Thoracic aorta (tissue), 2 donors: ENCODE measurements at places on chromosomes 2 and 18.

DNA sequence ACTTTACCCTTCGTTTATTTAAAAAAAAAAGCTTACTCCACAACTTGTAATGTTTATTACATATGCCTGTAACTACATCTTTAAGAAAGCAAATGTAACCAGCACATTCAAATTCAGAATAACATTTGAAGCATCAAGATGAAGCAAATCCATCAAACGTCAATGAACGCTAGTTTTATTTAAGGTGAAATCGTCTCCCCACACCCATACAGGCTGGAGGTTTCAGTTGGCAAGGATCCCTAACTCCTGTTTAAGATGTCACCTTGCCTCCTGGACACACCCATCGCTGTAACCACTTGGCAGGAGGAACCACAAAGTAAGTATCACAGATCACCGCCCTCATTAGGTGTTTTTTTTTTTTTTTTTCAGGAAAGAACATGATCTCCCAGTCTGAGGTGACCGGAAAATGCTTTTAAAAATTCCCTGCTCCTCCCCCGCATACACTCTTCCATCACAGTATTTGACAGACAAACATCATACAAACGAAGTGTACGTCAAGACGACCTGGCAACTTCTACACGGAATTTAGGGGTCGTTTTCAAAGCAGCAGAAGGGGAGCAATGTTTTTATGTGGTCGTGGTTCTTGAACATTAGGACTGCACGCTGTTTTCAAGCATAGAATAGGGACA, 19.7 kb upstream of the STPG4 start:
- peak overlapping the region; percentile 94 for H3K4me3 ChIP-seq
- no peaks in the 10 kb centered on the region for H3K36me3 ChIP-seq
- peak overlapping the region; percentile 100 for H3K27ac ChIP-seq
- H3K27me3 ChIP-seq = no peaks in the 10 kb centered on the region

DNA sequence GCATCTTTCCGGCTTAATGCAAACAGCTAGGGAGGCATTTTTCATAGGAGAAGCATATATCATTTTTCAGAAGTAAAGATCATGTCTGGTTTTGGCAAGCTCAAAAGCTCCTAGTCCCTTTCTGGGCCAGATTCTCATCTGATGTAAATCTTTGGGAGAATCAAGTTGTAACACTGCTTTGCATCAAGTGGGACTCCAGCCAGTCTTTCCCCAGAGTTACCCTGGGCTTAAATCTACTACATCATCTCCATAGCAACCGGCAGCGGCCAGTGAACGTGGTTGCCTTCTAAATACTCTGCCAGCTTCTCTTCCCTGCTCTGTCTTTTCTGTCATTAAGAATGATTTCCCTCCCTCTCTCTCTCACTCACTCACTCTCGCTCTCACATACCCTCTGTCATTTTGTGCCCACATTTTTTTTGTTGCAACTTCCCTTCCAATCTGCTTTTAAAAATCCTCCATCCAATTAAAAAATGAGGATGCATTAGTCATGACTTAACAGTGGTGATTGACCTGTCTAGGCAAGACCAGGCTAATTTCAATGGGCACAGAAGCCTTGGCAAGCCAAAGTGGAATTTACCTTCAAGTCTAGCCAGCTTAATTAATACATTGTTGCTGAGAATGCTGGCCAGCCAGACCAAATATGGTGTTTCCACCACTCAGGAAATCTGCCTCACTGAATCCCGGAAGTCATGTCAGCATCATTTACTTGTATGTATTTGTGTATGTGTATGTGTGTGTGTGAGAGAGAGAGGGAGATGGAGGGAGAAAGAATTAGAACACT, 93.0 kb downstream of the NRP2 start:
- no peak for DNase-seq
- no peaks in the 10 kb centered on the region for H3K27me3 ChIP-seq
- no peak overlapping the region for H3K4me3 ChIP-seq
- H3K27ac ChIP-seq = no peak overlapping the region

GRCh38 chr2:211545582-211545981, 989.2 kb downstream of the CPS1 start:
- DNase-seq = no peak
- no peak overlapping the region for H3K27ac ChIP-seq
- no peaks in the 10 kb centered on the region for H3K4me1 ChIP-seq
- H3K36me3 ChIP-seq = no peaks in the 10 kb centered on the region
- no peaks in the 10 kb centered on the region for H3K27me3 ChIP-seq
- no peak overlapping the region for H3K4me3 ChIP-seq

- H3K27ac ChIP-seq = no peak overlapping the region
- no peaks in the 10 kb centered on the region for H3K4me1 ChIP-seq
- DNase-seq = no peak
- H3K36me3 ChIP-seq = peaks cover 19% of the 10 kb centered on the region
- H3K4me3 ChIP-seq = no peak overlapping the region
These were observed 59.8 kb downstream of the C2orf74 start for GRCh38 chr2:61221819-61222218.

DNA sequence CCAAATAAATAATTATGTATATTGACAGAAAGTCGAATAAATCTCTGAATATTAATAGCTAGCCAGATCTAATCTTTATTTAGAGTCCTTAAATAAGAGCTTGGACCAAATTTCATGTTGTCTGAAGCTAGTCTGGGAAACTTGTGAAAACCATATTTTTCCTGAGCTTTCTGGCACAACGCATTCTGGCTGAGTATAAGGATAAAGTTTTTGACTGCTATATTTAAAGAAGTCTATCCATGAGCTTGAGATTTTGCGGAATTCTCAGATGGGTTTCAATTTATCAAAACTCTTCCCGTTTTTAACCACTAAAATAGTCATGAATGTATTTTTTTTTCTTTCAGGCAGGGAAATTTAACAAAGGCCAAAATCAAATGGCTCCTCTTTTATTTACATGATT, 23.8 kb downstream of the FAP start:
- no peak overlapping the region for H3K4me3 ChIP-seq
- DNase-seq = no peak
- no peaks in the 10 kb centered on the region for H3K36me3 ChIP-seq
- H3K27ac ChIP-seq = no peak overlapping the region
- H3K4me1 ChIP-seq = no peaks in the 10 kb centered on the region
- H3K27me3 ChIP-seq = no peaks in the 10 kb centered on the region

DNA sequence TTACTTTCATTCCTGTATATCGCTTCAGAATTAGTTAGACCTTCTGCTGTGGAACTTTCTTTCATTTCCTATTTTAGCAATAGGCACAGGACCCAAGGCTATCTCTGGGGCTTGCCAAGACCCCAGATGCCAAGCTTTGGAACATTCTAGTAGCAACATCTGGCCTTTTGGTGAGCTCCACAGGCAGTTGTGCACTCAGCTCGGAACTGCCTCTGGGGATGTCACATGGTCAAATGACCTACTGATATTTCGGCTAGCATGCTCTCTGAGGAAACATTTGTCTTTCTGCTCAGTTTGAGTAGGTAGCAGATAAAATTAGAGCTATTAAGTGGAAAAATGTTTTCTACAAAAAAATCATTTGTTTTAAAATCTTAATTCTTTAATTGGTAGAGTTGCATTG, 76.6 kb upstream of the ITGA4 start:
- no peaks in the 10 kb centered on the region for H3K27me3 ChIP-seq
- H3K4me3 ChIP-seq = no peak overlapping the region
- no peak overlapping the region for H3K27ac ChIP-seq

DNA sequence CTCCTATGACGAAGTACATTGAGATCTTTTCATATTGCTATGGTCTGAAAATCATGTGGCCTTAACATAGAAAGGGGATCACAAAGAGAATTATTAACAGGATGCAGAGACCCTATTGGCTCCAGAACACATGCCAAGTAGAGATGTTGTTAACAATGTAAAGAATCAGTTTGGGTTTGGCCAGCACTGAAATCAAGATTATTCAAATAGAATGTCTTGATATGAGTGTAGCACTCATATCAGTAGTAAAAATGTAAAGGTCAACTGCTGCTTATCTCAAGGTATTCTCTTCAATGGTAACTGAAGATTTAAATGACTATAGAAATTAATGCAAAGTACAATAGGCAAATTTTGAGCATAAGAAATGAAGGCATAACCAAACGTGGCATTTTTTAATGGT, 262.8 kb downstream of the PTH2R start:
- H3K27me3 ChIP-seq = no peaks in the 10 kb centered on the region
- no peak overlapping the region for H3K4me3 ChIP-seq
- no peak for DNase-seq
- no peaks in the 10 kb centered on the region for H3K4me1 ChIP-seq
- H3K27ac ChIP-seq = no peak overlapping the region

GRCh38 chr2:18154259-18154658, 275.8 kb downstream of the KCNS3 start:
- no peaks in the 10 kb centered on the region for H3K27me3 ChIP-seq
- no peak for DNase-seq
- H3K27ac ChIP-seq = no peak overlapping the region
- no peak overlapping the region for H3K4me3 ChIP-seq
- H3K36me3 ChIP-seq = no peaks in the 10 kb centered on the region
